ENCODE measurements at places on chromosomes 4 and X.

- DNase-seq, result no peak
These were observed 131.1 kb downstream of the HS3ST1 start for GRCh38 chr4:11297627-11298026.

GRCh38 chrX:12974305-12974795 is 560 bp upstream of the TMSB4X start:
- no peak for DNase-seq

DNA sequence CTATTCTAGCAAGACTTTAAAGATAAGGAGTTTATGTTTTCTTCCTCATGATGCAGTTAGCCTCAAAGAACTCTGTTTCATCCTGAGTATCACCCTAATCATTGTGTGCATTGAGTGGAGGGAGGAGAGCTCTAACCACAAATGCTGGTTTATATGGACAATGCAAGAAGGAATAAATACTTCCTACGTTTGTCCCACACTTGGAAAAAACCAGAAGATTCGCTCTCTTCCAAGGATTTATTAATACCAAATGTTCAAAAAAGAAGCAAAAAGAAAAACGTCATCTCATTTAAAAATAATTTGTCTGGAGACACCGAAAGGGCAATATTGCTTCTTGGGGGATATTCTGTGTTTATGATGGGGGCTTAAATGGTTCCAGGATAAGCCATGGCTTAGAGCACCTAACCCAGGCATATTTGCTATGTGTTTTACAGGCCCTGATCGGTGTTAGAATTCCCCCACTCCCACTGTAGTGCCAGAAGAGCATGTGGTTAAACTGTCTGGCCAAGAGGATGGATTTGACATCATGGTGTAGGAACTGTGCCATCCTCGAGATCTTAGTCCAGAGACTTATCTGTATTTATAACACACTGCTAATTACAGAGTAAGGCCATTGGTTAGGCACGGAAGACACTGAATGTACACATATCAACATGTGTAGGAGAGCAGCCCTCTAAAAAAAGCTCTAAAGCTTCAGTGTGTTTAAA is 227.2 kb downstream of the ANK2 start:
- DNase-seq, result no peak

GRCh38 chrX:153064061-153064460 is 7.8 kb downstream of the PNMA3 start:
- no peak for DNase-seq

DNA sequence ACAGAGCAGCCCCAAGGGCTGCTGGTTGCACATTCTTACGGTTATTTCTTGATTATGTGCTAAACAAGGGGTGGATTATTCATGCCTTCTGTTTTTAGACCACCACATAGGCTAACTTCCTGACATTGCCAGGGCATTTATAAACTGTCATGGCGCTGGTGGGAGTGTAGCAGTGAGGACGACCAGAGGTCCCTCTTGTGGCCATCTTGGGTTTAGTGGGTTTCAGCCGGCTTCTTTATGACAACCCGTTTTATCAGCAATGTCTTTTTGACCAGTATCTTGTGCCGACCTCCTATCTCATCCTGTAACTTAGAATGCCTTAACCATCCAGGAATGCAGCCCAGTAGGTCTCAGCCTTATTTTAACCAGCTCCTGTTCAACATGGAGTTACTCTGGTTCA is 212.4 kb upstream of the GRID2 start:
- no peak for DNase-seq

GRCh38 chrX:22136711-22137110 is 104.6 kb downstream of the PHEX start:
- no peak for DNase-seq

DNA sequence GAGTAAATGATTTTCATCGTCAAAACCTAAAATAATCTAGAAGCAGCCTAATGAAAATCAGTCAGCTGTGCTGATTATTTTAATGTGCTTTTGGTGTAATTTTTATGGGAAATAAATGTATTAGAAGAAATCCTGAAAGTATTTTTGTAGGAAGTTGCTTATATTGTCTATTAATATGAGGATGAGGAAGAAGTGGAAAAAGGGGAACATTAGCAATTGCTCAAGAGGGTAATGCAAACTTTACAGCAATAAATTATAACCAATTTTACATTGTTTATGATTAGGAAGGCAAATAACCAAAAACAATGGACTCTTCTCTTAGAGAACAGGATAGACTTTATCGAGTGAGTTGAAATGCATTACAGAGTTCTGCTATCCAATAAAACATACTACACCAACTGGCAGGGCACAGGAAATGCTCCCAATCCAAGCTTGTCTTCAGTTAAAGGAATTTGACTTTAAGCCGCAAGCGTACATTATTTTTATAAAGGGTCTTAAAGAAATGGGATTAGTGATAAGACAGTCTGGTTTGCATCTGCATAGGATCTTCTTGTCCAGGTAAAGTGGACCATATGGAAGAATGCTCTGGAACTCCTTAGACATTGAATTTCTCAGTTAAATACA is 374.8 kb downstream of the PDGFC start:
- no peak for DNase-seq

DNA sequence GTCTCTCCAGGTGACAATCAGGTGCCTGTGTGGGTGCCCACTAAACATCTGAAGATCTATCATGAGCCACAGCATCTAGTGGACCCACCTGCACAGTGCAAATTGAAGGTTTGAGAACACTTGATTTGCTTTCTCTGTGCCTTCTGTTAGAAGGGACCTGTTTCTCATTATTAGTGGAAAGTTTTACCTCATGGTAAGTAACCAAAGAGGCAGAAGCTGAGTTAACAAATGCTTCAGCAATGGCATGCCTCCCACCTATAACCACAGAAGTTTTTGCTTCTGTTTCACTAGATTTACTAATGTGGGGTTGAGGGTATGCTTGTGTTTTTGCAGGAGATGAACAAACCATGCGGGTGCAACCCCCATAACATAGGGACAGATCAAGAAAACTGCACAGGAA is 297.4 kb upstream of the DKK2 start:
- DNase-seq, result no peak

- peak; percentile 60 for DNase-seq
These were observed 150.0 kb downstream of the CBR4 start for GRCh38 chr4:168859888-168860694.

GRCh38 chrX:71935476-71935875 is 24.8 kb downstream of the NHSL2 start:
- DNase-seq, result no peak

DNA sequence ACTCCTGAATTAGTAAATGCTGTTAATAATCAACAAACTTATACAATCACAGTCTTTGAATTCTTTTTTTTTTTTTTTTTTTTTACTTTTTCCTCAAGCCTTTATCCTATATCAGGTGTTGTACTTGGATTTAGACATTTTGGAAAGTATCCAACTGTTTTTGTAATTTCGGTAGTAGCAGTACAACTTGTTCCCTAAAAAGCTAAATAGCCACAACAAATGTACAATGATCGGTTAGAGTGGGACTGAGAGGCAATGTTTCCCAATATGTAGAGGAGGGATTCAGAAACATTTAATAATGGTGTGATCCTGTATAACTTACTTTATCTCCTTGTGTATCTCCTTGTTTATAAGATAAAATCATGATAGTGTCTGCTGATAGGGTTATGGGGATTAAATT is 343.1 kb downstream of the GRID2 start:
- DNase-seq, result no peak

DNA sequence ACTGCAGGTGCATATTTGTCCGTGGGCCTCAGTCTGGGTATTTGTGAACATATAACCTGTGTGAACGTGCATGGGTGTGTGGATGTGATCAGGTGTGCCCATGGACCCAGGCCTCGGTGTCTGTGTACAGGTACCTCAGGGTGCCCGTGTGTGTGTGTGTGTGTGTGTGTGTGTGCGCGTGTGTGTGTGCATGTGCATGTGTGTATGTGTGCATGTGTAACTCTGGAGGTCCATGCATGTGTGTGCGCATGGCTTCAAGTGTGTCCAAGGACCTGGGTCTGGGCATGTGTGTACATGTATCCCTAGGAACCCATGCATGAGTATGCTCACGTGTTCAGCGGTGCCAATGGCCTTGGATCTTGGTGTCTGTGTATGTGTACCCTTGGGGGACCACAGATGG is 15.8 kb downstream of the FTSJ1 start:
- DNase-seq, result no peak

DNA sequence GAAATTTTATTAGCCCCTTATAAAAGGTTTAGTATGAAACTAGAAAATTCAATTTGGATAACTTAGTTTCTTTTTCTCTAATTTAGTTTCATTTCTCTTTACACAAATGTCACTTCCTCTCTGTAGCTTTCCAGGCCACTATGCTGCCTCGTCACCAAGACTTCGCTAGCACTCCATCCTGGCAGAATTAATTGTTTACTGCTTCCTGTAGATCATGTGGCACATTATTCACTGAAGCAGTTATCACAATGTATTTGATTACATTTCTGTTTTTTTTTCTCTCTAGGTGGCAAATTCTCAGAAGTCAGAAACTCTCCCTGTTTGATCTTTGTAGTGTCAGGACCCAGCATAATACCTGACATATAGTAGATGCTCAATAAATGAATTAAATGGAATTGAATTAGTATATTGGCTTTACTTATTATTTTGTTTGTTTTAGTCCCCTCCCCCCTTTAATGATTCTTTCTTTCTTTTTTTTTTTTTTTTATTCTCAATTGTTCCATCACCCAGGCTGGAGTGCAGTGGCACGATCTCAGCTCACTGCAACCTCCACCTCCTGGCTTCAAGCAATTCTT is 9.3 kb upstream of the SAT1 start:
- DNase-seq, result no peak

DNA sequence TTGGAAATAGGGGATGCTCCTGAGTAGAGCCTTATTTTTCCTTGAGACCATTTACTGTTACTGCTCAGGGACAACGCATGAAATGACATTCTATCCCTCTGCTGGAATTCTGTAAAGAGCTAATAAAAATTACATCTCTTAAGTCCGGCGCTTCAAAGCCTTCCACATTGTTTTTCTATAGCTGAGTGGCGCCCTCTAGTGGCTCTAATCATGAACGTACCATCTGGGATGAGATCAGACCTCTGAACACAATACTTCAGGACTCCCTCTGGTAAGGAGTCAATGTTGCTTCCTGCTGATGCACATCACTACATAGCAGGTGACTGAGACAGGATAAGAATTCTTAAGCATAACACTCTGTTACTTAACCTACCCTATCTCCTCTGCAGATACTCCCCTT is 6.0 kb downstream of the HMGN5 start:
- DNase-seq, result peak; percentile 27

GRCh38 chr4:182492423-182492822 is 249.2 kb downstream of the TENM3 start:
- DNase-seq, result no peak

DNA sequence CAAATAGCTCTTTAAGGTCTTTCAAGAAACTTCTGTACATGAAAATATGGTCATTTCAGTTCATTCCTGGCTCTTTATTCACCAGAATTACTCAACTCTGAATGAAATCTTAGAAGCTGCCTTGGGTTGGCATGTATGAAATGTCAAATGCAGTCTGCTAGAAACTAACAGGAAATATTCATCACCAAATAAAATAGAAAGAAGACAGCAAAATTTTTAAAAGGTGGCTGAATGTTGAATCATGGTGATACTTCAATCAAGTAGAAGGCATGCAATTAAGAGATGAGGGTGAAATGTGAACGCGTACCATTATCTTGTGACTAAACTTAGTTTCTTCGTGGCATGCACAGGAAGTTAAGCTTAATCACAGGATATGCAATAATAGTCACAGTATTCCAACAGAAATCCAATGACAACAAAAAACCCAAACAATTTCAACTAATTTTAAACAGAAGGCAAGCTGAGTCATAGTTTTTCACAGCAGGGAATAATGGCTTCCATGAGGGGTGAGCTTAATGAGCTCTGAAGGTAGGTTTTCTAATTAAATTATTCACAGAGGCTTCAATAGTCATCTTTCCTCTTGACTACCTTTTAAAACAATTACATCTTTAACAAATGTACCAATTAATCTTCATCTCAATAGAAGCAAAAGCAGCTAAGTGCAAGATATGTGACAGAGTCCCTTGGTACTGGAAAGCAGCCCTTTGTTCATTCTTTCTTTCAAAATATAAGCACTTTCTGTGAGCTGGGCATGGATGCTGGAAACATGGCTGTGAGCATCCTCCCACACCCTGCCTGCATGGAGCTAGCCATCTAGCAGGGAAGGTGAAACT is 44.5 kb downstream of the SCFD2 start:
- DNase-seq, result peak; percentile 94

GRCh38 chr4:140602714-140603113 is 34.0 kb upstream of the UCP1 start:
- no peak for DNase-seq

DNA sequence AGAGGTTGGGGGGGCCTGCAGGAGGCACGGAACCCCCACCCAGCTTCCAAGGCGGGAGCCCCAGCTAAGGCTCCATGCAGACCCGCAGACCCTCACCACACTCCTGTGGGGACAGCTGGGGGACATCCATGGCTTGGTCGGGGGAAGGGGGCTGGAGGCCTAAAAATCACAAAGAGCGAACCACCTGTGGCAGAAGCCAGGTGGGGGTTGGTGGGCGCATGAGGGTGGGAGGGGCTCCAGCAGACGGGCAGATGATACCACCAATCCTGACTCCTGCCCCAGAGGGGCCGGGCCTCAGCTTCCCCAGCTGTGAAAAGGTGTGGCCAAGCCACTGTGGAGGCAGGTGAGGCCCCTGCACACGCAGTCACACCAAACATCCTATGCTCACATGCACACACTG is 111.6 kb downstream of the FAM53A start:
- DNase-seq, result no peak

DNA sequence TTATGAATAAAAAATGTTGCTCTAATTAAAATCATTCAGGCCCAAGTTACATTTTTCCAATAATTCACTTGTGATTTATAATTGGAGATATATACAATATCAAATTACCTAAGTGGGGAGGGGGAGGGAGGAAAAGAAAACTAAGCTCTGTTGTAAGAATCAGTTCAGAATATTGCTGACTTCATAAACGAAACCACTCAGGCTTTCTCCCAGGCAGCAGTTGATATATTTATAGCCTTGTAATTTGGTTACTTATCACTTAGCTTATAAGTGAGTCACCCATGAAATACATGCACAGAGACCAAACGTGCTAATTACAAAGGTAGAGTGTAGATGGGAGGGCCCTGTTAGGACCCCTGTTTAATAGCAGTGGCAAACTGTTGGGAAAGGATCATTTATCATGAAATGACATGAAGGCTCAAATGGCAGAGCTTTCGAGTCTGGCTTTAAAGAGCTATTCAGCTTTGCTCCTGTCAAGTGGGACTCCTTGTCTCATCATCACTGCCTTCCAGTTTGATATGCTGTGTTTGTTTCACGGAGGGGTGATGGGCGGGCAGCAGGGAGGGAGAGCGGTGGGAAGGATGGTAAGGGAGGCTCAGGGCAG is 105.6 kb upstream of the PGRMC2 start:
- DNase-seq, result peak; percentile 83
